Activated naive CD4-positive, alpha-beta T cell (primary cell): ENCODE measurements at places on chromosomes 16 and 17.

GRCh38 chr16:75383141-75383540, 50.2 kb downstream of the CFDP1 start:
- DNase-seq: no peak

DNA sequence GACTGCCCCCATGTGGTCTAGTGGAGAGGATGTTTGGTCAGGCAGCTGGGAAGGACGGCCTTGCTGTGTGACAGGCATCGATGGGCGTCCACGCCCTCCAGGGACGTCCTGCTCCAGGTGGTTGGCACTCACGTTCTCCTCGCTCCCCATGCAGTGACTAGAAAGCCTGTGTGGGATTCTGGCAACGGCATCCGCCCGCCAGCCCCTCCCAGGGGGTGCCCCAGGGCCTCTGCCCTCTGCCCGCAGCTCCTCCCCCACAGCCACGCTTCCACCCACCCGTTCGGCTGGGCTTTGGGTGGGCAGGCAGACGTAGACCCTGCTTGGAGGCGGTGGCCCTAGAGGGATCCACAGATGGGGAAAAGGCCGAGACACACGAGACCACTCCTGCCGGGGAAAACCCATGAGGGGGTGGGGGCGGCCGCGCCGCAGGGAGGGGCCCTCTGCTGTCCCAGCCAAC, 4.7 kb upstream of the IL17C start:
- peak; percentile 26 for DNase-seq

- DNase-seq: no peak
Measured at GRCh38 chr16:89375021-89375420, 115.3 kb downstream of the ANKRD11 start.

- no peak for DNase-seq
Measured at GRCh38 chr17:69878661-69879060, 196.4 kb upstream of the KCNJ16 start.

GRCh38 chr17:50653738-50654137, 19.1 kb downstream of the ABCC3 start:
- DNase-seq: no peak

- DNase-seq: no peak
Measured at GRCh38 chr17:51672065-51672464, 411.7 kb downstream of the UTP18 start.

GRCh38 chr17:40500709-40501108, 714 bp downstream of the TNS4 start:
- DNase-seq: no peak

DNA sequence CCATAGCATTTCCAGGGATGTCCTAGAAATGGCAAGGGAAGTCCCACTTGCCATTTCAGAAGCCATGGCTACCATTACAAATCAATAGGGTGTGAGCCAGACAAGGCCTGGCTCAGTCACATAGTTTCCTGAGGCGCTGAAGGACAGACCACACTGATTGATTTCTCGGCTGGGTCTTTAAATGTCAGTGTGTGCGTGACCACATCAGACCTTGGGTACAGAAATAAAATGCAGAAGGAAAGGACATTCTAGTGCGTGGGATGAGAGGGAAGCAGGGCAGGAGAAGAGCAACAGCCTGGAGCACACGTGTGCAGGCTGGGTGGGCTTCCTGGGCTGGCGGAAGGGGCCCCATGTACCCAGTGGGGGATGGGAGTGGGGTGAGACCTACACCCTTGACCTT, 58.7 kb upstream of the LYRM9 start:
- DNase-seq: no peak

- DNase-seq: no peak
Measured at GRCh38 chr17:40633871-40634270, 13.7 kb downstream of the SMARCE1 start.

- no peak for DNase-seq
Measured at GRCh38 chr16:78563905-78564304, 464.5 kb downstream of the WWOX start.

DNA sequence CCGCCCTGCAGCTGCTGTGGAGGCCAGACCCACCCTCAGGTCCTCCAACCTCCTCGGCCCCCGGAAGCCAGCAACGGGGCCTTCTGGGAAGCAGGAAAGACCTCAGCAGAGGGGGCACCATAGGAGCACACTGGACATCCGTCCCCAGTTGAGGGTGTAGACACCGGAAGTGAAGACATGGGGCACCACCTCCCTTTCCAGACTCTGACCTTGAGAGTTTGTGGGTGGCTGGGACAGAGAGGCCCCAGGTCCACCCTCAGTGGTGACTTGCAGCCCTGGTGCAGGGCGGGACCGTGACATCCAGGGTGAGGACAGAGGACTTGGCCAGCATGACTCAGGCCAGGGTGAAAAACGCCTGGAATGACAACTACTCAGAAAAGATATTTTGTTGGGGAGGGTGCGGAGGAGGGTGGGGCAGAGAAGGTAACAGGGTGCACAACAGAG, 19.9 kb downstream of the CEP295NL start:
- DNase-seq: no peak

GRCh38 chr16:71792176-71792575, 16.5 kb downstream of the AP1G1 start:
- no peak for DNase-seq

- DNase-seq: no peak
Measured at GRCh38 chr17:40453881-40454612, 10.8 kb downstream of the IGFBP4 start.

DNA sequence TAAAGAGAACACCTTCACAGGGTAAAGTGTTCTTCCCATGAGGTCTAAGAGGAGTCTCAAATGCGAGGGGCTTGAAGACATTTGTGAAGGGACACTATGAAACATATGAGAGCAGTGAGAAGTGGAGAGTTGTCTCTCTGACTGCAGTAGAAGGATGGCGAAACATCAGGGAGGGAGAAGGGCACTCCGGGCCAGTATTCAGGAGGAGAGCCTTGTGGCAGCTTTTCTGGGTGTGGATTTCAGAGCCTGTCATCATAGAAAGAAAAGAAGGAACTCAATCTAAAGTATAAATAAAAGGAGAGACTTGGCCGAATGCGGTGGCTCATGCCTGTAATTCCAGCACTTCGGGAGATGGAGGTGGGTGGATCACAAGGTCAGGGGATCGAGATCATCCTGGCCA, 117.2 kb downstream of the RBFOX1 start:
- DNase-seq: no peak
